Pancreas (tissue), 10 donors: ENCODE measurements at places on chromosomes 5 and 9. TPM values are rescaled to one million over a fixed set of nuclear protein-coding genes. Genes with fewer than 3 reads are reported as not detected.

- DNase-seq: no peak
Measured at GRCh38 chr5:639584-640213, 27.6 kb downstream of the CEP72 start.

- DNase-seq: no peak
Measured at GRCh38 chr5:36073595-36074216, 7.0 kb upstream of the UGT3A2 start.

DNA sequence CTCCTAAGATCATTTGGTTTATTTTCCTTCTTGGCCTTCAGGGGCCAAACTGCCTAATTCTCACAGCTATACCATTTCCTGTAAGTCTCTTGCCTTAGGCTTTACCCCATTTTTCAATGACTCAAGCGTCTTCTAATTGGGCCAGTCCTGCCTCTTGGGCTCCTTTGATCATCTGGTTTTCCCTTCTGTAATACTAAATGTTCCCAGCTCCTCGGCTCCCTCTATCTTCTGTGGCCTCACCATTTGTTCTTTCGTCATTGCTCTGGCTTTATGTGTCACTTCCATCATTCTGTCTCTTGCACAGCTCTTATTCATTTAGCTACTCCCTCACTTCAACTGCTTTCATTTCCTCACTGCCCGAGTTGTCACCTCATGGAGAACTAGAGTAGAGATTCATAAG, 14.5 kb upstream of the SPINK7 start:
- no peak for DNase-seq

DNA sequence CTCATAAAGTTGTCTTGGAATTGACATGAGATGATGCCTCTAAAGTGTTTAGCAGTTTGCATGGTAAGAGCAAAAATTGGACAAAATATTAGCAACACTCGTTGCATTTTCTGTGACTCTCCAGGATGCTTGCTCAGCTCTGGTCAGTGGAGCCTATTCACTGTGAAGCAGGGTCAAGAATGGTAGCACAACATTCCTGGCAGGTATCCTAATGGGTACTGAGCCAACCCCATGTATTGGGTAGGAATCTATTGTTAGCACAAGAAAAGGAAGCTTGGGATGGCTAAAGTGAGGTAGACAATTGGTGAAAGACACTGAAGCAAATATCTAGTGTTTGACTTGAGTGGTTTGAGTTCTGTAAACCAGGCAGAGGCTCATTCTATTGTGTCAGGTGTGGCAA, 10.4 kb upstream of the ACTBL2 start:
- DNase-seq: no peak

- no peak for DNase-seq
Measured at GRCh38 chr9:125970340-125970739, 223.2 kb downstream of the PBX3 start.

DNA sequence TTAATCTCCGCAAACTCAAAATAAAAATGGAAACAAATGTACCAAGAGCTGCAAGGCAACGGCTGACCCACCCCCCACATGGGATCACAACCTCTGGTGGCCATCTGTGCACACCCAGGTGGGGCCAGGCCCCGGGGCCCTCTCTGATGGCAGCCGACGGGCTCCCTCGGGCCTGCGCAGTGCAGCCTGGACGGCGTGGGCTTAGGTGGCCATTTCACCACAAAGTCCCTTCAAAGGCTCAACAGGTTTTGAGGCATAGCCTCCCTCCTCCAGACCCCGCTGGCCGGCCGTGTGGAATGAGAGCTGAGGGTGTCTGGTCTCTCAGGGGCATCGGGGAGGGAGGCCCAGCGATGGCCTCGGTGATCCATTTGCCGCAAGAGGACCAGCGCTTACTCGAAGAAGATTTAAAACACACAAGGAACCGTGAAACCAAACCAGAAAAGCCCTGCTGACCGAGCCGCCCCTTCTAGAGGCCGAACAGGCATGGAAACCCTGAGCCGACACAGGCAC, 42.7 kb upstream of the CEP72 start:
- DNase-seq: no peak

DNA sequence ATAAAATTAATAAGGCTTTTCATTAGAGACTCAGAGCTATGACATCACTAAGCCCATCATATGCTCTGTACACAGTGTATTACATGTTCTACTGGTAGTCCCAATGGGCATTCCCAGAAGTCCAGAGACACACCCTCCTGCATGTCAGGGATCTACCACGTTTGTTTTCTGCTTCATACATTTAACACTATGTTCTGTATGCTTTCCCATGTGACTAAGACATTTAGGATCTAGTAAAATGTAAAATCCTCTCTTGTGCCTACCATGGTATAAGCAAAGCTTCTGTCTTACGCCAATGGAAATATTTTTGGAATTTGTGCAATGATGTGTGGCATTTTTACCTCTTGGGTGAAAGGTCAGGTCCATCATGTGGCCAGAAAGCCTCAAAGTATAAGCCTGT, 192.4 kb downstream of the ADAMTSL1 start:
- DNase-seq: no peak

- DNase-seq: no peak
Measured at GRCh38 chr5:80466669-80467485, 21.0 kb upstream of the FAM151B start.

DNA sequence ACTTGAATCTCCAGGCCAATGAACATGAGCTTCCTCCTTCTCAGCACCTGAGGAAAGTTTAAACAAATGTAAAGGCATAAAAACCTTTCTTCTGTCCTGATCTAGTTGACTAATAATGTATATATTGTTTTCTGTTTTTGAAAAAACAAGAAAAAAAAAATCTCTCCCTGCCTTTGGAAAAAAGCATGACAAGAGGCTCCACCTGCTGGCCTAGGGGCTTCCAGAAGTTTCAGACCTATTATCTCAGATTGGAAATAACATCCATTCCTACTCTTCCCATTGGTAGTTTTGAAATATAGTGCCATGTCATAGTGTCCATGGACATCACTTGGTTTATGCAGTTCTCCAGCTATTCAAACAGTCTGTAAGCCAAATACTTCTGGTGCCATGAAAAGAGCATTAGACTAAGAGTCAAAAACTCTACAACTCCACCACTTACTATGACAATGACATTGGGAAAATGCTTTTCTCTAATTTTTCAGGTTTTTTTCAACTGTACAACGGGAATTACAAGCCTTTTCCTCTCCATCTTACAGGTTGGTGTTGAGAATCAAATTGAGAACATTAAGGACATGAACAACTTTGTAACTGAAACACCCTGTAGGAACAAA, 409.6 kb upstream of the MPDZ start:
- no peak for DNase-seq

GRCh38 chr5:154055201-154055600, 16.4 kb downstream of the MFAP3 start:
- DNase-seq: no peak

DNA sequence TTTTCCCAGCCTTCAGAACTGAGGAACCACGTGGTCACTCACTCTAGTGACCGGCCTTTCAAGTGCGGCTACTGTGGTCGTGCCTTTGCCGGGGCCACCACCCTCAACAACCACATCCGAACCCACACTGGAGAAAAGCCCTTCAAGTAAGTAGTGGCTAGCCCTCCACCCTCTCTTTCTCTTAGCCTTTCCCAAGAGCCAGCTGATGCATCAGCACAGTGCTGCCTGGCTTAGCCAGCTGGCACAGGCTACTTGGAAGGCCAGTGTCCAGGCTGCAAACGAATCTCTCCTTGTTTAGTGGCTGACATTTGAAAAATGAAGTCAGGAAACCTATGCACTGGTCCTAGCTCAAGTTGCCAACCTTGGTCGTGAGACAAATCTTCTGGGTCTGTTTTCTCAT, 91.1 kb downstream of the PRDM6 start:
- no peak for DNase-seq

DNA sequence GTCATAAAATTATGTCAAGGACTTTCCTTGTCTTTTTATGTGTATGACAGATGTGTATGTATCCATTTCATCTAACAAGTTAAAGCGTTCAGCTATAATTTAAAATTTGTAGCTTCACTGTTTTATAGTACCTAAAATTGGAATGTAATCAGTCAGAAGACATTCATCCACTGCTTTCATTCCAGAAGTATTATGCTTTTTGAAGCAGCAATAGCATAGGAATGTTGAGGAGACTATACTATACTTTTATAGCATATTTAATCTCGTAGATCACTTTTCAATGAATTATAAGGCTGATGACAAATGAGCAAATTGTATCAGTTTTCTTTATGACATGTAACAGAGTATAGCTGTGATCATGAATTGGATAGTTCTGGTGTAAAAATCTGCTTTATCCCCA, 6.9 kb downstream of the PCDHGA12 start:
- DNase-seq: no peak

DNA sequence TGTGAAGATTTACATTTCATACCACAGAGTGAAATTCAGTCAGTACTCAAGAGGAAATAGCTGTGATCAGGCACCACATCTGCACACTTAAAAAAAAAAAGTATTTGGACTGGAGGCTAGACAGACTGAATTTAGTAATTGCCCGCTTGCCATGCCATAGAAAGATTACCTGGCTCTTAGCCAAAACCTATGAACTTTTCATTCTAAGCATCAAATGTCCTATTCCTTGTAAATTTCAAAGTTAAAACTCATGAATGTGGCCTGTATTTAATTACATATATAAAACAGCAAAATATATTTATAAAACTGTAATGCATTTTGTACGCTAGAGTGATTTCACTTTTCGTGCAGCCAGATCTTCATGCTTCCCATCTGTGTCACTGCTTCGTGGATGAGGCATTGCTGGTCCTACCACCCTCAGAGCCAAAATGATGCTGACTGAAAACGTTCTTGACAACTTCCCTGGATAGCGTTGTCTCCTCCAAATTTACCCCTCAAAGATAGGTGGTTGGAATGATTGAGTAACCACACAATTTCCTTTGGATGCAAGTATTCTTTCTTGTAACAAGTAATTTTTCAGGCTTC, 447.9 kb upstream of the SGCD start:
- DNase-seq: no peak

DNA sequence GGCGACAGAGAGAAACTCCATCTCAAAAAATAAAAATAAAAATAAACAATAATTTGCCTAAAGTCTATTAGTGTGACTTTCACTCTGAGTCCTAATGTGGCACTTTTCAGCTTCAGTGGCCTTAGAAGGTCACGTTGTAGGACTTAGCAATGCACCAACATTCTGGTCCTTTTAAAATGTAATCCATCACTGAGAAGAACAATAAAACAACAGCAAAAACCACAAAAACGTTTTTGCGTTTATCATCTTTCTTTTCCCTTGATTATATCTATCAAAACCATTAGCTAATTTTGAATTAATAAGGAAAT, 190.1 kb upstream of the ZNF608 start:
- no peak for DNase-seq

The WDR38 gene
- 0.13 TPM for total RNA-seq

The SPINK6 gene
- total RNA-seq: not detected

The SLC6A7 gene
- not detected for total RNA-seq

The HTR4 gene
- not detected for total RNA-seq

The PCDHB13 gene
- 3.3 TPM for total RNA-seq

The SLC34A3 gene
- total RNA-seq: not detected

The SCGB3A1 gene
- total RNA-seq: 3.5 TPM

The ANKRD34B gene
- total RNA-seq: not detected

The SMIM33 gene
- not detected for total RNA-seq

The CRHBP gene
- 0.31 TPM for total RNA-seq

The PCDHA1 gene
- total RNA-seq: not detected

The CNTNAP3 gene
- 0.89 TPM for total RNA-seq
